ENCODE measurements at places on chromosomes 11 and 22.

GRCh38 chr22:18987765-18988164 lies 51.7 kb upstream of the PRODH start:
- DNase-seq = peak; percentile 46

- no peak for DNase-seq
Measured at GRCh38 chr11:36408498-36409136, 101.5 kb downstream of the TRAF6 start.

GRCh38 chr11:17543574-17544180 lies 539 bp downstream of the USH1C start:
- DNase-seq = no peak

- DNase-seq = no peak
Measured at GRCh38 chr11:70409871-70410270, 11.5 kb downstream of the CTTN start.

DNA sequence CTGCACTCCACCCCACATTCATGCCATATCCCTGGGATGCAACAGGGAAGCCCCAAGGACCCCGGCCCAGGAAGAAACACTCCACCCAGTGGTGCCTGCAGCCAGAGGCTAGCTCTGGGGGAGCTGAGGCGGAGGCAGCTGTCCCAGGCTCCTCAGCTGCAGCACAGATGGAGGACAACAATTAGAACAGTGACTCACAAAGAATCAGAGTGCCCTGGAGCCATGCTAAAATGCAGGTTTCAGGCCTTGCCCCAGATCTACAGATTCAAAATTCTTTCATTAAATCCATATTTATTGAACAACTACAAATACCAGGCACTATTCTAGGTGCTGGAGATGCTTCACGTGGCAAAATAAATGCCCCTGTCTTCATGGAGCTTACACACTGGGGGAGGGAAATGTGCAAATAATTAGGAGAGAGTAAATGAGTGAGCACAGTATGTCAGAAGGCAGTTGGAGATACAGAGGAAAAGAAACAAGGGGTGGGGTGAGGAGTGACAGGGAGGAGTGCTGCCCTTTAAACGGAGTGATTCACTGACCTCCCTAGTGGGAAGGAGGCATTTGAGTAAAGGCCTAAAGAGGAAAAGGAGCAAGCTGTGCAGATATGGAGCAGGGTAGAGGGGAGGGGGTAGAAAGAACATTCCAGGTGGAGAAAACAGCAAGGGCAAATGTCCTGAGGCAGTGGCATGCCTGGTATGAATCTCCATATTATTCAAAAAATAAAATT lies 73.3 kb upstream of the CSNK2A3 start:
- DNase-seq = no peak

GRCh38 chr11:67384851-67385366 lies 6.9 kb upstream of the RAD9A start:
- DNase-seq = no peak

- no peak for DNase-seq
Measured at GRCh38 chr11:59598961-59599360, 16.6 kb downstream of the OSBP start.

GRCh38 chr11:28674433-28675103 lies 566.4 kb downstream of the METTL15 start:
- DNase-seq = peak; percentile 74

GRCh38 chr22:25193130-25193529 lies 6.5 kb upstream of the CRYBB3 start:
- no peak for DNase-seq

DNA sequence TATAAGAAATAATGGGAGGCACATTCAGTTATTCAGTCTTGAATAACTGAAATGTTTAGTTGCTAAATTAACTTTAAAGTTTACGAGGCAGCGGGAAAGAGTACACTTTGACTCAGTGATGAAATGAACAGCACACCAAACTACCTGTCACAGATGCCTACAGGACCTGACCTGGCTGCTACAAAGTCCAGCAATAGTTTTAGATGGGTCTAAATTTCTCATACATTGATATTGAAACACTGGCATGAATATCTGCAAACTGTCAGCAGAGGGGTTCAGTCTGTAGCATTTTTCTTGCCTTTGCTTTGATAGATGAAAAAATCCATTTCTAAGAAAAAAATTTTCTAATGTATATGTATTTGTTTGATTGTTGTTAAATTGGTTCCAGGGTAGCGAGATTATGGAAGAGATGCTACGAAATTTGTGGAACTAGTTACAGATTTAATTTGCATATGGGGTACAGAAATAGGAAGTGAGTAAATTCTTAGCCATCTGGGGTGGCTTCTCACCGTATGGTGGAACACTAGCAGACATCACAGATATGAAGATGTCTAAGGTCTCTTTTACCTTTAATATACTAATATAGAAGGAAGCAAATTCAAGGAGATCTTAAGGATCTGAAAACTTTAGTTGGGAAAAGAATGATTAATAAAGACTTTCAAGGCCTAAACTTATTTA lies 20.8 kb upstream of the GAB2 start:
- DNase-seq = no peak

DNA sequence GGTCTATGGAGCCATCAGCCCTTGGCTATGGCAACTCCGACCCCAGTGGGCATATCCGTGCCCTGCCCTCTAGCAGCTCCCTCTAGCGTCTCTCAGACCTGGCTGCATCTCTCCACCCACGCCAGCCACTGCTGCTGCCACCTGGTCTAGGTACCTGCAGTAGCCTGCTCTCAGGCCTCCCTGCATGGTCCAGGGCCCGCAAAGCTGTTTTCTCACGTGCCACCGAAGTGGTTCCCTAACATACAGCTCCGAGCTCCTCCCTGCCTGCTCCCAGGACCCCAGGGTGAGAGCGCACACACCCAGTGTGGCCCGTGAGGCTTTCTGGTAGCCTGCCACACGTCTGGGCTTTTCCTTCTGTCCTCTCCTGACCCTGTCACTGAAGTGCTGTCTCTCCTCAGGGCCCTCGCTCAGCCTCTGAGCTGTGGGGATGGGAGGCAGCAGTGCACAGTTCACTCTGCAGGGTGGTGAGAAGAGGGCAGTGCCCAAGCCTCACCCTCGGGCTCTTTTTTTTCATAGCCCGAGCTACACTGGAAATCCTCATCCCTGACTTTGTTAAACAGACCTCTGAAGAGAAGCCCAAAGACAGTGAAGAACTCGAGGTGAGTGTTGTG lies 14.3 kb downstream of the DGCR8 start:
- no peak for DNase-seq

- DNase-seq = no peak
Measured at GRCh38 chr11:122672892-122673291, 17.4 kb downstream of the UBASH3B start.

DNA sequence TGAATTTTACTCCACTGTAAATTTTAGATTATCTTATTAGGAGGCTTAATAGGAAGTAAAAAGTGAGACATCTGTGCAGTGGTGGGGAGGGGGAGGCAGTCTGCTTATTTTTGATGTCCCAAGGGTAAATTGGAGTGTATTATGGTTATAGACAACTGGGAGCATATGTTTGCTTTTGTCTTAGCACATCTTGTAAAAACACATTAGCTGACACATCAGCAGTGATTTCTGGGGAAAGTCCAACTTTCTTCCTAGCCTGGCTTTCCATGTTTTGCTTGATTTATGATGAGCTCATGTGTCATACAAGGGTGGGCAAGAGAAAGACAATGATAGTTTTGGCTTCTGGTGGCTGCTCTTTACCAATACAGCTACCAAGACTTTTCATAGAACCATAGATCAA lies 4.0 kb downstream of the ANO3 start:
- DNase-seq = peak; percentile 93

DNA sequence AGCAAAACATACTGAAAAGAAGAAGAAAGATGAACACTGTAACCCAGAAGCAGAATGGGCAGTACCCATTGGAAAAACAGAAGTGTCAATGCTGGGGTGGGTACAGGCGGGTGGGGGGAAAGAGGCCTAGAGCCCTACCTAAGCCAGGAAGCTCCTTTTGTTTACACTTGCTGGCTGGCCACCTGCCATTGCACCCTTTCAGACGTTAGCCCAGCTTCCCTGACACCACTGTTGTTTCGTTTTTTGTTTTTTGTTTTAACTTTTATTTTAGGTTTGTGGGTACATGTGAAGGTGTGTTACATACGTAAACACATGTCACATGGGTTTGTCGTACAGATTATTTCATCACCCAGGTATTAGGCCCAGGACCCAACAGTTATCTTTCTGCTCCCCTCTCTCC lies 55.4 kb downstream of the PLEKHA7 start:
- no peak for DNase-seq

GRCh38 chr11:116925050-116925449 lies 87.6 kb upstream of the APOA1 start:
- DNase-seq = peak; percentile 22

DNA sequence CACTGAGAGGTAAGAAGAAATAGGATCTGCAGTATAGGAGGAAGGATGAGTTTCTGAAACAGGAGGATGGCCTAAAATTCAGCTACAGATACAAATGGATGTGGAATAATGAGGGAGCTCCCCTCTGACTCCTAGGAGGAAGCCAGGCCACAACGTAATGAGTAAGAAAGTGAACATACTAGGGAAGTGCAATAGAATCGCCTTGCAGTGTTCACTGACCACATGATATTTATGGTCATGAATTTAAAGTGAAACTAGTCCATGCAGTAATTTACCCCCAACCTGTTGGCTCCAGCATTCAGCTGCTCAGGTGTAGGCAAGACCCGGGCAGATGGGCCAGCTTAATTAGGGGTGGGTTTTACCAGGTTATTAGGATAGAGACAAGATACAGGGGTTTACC lies 101.7 kb downstream of the DEUP1 start:
- DNase-seq = no peak
